Activated naive CD4-positive, alpha-beta T cell treated with anti-CD3 and anti-CD28 coated beads for 36 hours (primary cell): ENCODE measurements at places on chromosomes 1 and 21. TPM values are rescaled to one million over a fixed set of nuclear protein-coding genes. Genes with fewer than 3 reads are reported as not detected.

Gene DNM3
- total RNA-seq = 0.98 TPM

GRCh38 chr1:114353262-114353661 lies 157.7 kb downstream of the TRIM33 start:
- H3K27me3 ChIP-seq = no peaks in the 10 kb centered on the region
- peaks cover 10% of the 10 kb centered on the region for H3K4me1 ChIP-seq
- H3K4me3 ChIP-seq = no peak overlapping the region
- no peaks in the 10 kb centered on the region for H3K36me3 ChIP-seq
- no peak overlapping the region for H3K27ac ChIP-seq
- DNase-seq = peak; percentile 33

- no peaks in the 10 kb centered on the region for H3K4me1 ChIP-seq
- no peaks in the 10 kb centered on the region for H3K27me3 ChIP-seq
- no peaks in the 10 kb centered on the region for H3K36me3 ChIP-seq
- H3K4me3 ChIP-seq = no peak overlapping the region
- H3K27ac ChIP-seq = no peak overlapping the region
These were observed 510.6 kb downstream of the NCAM2 start for GRCh38 chr21:21508859-21509258.

DNA sequence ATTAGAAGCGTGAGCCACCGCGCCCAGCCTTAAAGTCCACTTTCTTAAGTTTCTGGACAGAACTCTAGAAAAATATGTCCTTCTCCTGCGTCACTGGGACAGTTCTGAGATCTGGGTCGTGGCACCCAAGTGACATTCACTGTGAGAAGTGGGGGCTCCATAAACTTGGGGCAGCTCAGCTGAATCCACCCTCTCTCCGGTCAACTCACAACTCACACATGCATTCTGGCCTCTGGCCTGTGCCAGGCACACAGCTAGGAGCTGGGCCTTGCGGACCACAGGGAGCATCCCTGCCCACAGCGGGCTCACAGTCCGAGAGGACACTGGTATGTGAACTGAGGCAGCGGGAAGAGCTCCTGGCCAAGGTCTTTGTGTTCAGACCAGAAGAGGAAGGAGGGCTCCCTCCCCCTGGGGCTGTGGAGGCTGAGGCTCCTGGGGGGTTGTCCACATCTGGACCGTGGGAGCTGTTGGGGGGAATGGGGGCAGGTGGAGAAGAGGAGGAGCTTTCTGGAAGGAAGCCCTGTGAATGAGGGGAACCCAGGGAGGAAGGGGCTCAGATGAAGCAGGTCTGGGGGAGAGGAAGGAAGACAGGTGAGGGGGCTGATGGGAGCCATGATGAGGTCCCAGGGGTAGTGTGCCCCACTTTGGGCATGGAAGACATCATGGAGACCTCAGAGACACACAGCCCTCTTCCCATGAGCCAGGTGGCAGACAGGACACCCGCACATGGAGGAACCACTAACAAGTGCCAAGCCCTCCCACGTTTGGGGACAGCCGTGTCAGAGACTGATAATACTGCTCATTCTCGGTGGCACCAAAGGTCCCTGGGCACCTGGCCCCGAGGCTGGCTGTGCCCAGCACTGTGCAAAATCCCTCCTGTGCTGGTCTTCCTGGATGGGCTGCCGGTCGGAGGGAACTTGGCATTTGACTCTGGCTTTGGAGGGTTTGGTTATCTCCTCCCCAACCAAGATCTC lies 191.0 kb upstream of the VAMP3 start:
- no peak overlapping the region for H3K27ac ChIP-seq
- peak; percentile 1 for DNase-seq
- H3K27me3 ChIP-seq = no peaks in the 10 kb centered on the region

Gene LPAR3
- total RNA-seq = 1.1 TPM

Gene C1QTNF12
- total RNA-seq = 7.8 TPM

GRCh38 chr1:88488237-88488636 lies 195.8 kb upstream of the PKN2 start:
- H3K4me1 ChIP-seq = no peaks in the 10 kb centered on the region
- H3K36me3 ChIP-seq = no peaks in the 10 kb centered on the region
- DNase-seq = no peak

- peak overlapping the region; percentile 91 for H3K27ac ChIP-seq
- no peaks in the 10 kb centered on the region for H3K27me3 ChIP-seq
- DNase-seq = no peak
- peaks cover 78% of the 10 kb centered on the region for H3K4me1 ChIP-seq
These were observed 638 bp downstream of the CD84 start for GRCh38 chr1:160578525-160579191.

DNA sequence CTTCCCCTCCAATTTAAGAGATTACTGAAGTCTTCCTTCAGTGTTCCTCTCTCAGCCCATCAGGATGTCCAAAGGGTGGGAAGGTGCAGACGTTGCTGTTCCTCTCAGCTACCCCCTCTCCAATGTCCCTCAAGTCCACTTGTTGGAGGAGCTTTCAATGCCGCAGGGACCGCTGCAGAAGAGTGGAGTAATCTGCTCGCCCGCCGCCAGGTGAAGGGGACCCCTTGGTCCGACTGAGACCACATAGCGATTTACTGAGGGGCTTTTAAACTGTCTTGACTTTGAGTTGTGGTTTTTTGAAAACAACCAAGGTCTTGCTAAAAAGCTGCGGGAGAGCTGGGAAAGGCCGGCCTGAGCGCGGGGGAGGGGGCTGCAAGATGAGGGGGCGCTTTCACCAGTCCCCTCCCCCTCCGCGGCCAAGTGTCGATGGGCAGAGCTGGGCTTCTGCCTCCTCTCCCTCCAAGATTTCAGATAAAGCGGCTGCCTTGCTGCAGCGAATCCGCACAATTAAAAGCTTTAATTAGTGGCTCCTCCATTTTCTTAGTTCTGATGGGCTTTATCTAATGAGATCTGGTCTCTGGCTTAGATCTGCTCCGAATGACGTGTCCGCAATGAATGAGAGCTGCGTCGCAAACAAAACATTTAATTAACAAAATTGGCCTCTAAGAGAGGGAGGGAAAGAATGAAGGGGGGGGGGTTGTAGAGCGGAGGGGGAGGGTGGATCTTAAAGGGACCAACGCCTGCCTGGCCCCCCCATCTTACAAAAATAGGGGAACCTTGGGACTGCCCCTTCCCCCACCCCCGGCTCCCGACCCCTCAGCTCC lies 5.9 kb downstream of the LMO4 start:
- peaks cover 29% of the 10 kb centered on the region for H3K27me3 ChIP-seq
- peaks cover 5% of the 10 kb centered on the region for H3K36me3 ChIP-seq
- DNase-seq = peak; percentile 6
- H3K4me3 ChIP-seq = peak overlapping the region; percentile 70
- H3K4me1 ChIP-seq = peaks cover 51% of the 10 kb centered on the region

Gene VASH2
- total RNA-seq = 0.38 TPM

GRCh38 chr21:44735821-44736220 lies 24.4 kb upstream of the TSPEAR start:
- no peaks in the 10 kb centered on the region for H3K27me3 ChIP-seq
- no peak overlapping the region for H3K27ac ChIP-seq
- H3K4me1 ChIP-seq = no peaks in the 10 kb centered on the region
- no peak for DNase-seq
- H3K36me3 ChIP-seq = no peaks in the 10 kb centered on the region
- no peak overlapping the region for H3K4me3 ChIP-seq

Gene VCAM1
- total RNA-seq = not detected

DNA sequence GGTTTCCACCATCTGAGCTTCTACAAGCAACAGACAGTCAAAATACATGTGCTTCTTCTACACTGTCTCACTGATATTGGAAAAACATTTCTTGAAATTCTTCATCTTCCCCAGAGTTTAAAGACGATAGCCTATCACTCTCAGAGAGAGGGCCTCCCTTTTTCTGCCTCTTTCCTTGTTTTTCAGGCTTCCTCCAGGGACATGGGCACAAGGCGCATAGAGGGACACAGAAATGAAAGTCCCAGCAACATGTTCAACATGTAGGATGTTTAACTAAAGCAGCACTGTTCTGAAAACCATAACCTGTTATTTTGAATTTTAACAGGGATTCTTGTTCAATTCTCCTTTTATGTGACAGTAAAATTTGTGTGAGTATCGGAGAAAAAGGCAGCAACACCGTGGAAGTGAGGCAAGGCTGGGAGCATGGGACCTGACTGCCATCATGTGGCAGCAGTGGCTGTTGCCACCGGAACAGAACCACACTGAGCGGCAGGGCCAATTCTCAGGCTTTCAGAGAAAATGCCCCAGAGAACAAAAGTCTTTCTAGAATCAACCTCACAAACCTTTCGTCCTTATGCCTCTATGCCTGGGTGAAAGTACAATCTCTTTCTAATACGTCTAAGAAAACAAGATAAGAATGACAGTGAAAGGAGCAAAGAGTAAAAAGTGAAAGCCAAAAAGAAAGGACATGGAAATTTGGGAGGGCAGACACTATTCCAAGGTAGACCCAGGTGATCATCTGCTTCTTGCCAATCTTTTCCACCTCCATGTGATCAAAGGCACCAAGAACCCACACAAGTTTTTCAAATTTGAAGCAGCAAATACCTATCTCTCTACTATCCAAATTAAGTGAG lies 54.5 kb downstream of the PCNX2 start:
- H3K27me3 ChIP-seq = no peaks in the 10 kb centered on the region
- peak; percentile 28 for DNase-seq
- no peak overlapping the region for H3K4me3 ChIP-seq
- no peaks in the 10 kb centered on the region for H3K4me1 ChIP-seq

DNA sequence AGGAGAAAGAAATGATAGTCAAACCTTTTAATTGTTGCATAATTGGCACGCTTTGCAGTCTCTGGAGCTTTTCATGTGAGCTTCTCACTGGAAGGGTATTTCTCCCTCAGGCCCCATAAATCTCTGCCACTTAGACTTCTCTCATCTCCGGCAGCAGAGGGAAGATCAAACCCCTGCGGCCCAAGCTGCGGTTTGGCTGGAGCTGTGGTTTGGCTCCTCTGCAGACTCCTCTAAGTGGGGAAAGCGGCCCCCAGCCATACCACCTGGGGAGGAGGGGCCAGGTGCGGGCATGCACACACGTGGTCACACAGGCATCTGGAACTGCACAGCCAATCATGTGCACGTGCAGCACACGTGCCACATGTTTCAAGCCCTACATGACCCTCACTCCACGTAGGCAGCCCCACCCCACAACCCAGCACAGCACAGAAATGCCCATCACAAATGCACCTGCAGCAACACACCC lies 58.3 kb downstream of the UBE2T start:
- H3K4me1 ChIP-seq = peaks cover 12% of the 10 kb centered on the region
- no peak overlapping the region for H3K27ac ChIP-seq
- peaks cover 1% of the 10 kb centered on the region for H3K27me3 ChIP-seq
- no peaks in the 10 kb centered on the region for H3K36me3 ChIP-seq

Gene LRRC3
- 2.5 TPM for total RNA-seq

DNA sequence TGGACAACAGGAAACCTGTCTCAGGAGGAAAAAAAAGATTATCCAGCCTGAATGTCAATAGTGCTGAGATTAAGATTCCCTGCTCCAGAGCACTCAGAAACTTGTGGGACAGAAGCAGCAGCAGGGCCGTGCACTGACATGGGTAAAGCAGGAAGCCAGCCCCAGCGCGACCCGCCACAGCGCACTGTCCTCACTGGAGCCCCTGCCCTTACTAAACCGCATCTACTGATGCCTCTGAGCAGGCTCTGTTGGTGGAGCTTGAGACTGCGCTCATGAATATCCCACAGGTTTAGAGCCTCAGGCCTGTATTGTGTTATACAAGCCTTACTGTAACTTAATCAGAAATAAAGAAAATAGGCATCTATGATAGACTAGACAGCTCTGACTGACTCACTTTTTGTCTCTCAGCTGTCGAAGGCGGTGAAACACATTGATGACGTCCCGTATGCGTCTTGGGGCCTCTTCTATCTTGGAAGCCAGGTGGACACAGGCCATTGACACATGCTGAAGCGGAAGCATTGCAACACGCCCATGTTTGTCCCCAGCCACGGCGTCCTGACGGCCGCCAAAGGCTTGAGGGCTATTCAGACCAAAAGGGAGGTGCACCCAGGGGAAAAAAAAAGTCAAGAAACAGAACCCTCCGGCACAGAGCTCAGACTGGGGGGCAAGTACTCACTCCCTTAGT lies 1.2 kb downstream of the CCNL2 start:
- no peaks in the 10 kb centered on the region for H3K27me3 ChIP-seq
- peaks cover 57% of the 10 kb centered on the region for H3K36me3 ChIP-seq
- peaks cover 51% of the 10 kb centered on the region for H3K4me1 ChIP-seq
- H3K27ac ChIP-seq = peak overlapping the region; percentile 79
- no peak for DNase-seq

Gene DIO1
- not detected for total RNA-seq

DNA sequence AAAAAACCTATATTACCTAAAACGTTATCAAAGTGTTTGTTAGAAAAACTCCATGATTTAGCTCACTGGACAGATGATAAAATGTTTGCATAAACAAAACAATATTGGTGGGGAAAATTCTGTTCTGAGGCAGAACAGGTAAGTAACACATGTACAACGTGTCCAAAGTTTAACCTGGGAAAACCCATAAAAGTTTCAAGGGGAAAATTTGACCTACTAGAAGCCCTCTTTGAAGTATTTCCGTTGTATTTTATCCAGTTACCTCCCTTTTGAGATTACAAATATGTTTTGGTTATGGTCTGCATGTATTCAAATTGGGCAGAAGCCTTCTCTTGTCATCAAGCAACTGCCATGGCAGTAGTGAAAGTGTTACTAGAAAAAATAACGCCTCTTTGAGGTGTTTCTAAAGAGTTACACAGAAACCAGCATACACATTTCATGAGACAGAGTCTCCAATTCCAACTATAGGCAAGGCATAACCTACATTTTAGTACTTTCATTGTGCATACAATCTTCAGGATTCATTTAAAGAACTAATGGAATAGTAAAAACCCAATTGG lies 58.0 kb upstream of the PDC start:
- no peak overlapping the region for H3K4me3 ChIP-seq
- no peak overlapping the region for H3K27ac ChIP-seq
- H3K4me1 ChIP-seq = peaks cover 3% of the 10 kb centered on the region
- no peak for DNase-seq
- peaks cover 2% of the 10 kb centered on the region for H3K36me3 ChIP-seq

Gene S100A7
- total RNA-seq = not detected

DNA sequence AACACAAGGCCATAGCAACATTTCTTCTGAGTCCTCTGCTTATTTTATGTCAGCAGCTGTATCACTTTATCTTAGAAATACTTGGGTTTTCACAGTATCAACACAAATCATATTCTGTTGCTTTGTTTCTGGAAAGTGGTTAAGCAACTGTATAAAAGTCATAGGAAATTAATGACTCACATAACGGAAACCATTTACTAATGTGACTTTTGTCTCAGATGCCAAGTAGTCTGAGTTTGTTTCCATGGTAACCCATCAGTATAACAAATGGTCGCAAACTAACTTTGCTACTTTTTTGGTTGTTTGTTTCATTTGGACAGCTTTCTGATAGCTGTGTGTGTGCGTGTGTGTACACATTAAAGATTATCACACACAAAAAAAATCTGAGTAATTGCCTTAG lies 31.1 kb downstream of the EEIG2 start:
- H3K36me3 ChIP-seq = no peaks in the 10 kb centered on the region
- H3K27ac ChIP-seq = no peak overlapping the region
- no peaks in the 10 kb centered on the region for H3K27me3 ChIP-seq
- H3K4me3 ChIP-seq = no peak overlapping the region
- peaks cover 33% of the 10 kb centered on the region for H3K4me1 ChIP-seq
